ENCODE measurements at places on chromosomes 5 and 9.

DNA sequence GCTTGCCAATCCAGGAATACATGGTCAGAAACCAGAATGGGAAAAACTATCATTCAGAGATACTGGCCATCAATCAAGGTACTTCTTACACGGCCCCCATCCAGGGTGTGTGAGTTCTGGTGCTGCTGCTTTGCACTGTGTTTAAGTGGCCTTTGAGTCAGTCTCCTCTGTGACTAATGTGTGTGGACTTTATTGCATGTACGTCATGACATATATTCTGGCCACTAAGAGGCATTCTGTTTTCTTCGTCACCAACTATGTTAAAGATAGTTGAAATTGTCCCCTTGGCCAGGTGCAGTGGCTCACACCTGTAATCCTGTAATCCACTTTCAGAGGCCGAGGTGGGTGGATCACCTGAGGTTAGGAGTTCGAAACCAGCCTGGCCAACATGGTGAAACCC is 8.5 kb downstream of the EXOSC3 start:
- no peak overlapping the region for H3K4me3 ChIP-seq
- peaks cover 6% of the 10 kb centered on the region for H3K4me1 ChIP-seq
- H3K27me3 ChIP-seq, result no peaks in the 10 kb centered on the region
- H3K27ac ChIP-seq, result no peak overlapping the region

GRCh38 chr9:5499889-5500398 is 10.4 kb upstream of the PDCD1LG2 start:
- no peaks in the 10 kb centered on the region for H3K27me3 ChIP-seq
- H3K36me3 ChIP-seq, result no peaks in the 10 kb centered on the region
- DNase-seq, result peak; percentile 68
- H3K27ac ChIP-seq, result no peak overlapping the region
- H3K4me1 ChIP-seq, result peaks cover 6% of the 10 kb centered on the region

DNA sequence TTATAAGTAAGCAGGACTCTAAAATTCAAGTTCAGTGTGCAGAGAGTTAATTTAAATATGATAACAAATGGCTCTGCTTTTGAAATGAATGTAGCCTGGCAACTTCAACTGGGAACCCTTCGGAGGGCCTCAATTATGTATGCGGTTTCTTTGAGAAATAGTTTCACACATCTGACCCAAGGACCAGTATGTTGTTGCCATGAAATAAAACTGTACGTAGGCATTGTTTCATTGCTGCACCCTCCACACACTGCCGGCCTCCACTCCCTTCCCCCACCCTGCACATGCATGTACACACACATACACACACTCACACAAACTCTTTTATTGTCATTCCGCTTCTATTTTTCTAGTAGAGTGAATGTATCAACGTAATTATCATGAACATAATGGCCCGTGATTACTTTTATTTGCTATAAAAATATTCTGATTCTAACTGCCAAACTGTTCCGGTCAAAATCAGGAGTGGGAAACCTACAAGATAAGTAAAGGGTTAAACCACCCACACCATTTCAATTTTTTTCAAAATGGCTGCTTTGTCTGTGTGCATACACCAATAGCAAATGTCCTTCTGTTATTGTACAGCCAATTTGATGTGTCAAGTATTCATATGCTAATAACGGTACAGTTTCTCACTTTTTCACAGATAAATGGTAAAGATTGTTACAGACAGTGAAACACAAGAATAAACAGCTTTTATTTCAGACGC is 215.5 kb upstream of the TMEM161B start:
- DNase-seq, result no peak
- H3K27ac ChIP-seq, result no peak overlapping the region
- H3K4me1 ChIP-seq, result no peaks in the 10 kb centered on the region
- H3K27me3 ChIP-seq, result no peaks in the 10 kb centered on the region
- H3K36me3 ChIP-seq, result no peaks in the 10 kb centered on the region

DNA sequence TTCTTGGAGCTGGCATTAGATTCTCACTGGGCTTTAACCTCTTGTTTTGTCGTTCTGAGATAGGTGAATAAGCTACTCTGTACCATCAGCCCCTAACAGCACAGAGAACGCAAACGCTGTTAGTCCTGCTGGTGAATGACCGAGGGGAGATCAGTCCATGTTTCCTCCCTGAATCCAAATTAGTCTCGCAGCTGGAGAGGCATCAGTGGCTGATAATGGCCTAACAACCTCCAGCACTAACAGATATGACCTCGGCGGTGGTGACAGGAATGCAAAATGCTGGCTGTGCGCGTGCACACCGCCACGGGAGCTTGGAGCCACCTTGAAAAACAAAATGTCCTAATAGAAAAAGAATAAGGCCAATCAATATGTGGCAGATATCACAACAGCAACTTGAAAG is 77.6 kb upstream of the IRX1 start:
- no peaks in the 10 kb centered on the region for H3K27me3 ChIP-seq
- no peak overlapping the region for H3K27ac ChIP-seq
- no peaks in the 10 kb centered on the region for H3K36me3 ChIP-seq

GRCh38 chr9:35914301-35914807 is 5.1 kb downstream of the SPAAR start:
- no peaks in the 10 kb centered on the region for H3K27me3 ChIP-seq
- no peak overlapping the region for H3K4me3 ChIP-seq
- DNase-seq, result peak; percentile 47

DNA sequence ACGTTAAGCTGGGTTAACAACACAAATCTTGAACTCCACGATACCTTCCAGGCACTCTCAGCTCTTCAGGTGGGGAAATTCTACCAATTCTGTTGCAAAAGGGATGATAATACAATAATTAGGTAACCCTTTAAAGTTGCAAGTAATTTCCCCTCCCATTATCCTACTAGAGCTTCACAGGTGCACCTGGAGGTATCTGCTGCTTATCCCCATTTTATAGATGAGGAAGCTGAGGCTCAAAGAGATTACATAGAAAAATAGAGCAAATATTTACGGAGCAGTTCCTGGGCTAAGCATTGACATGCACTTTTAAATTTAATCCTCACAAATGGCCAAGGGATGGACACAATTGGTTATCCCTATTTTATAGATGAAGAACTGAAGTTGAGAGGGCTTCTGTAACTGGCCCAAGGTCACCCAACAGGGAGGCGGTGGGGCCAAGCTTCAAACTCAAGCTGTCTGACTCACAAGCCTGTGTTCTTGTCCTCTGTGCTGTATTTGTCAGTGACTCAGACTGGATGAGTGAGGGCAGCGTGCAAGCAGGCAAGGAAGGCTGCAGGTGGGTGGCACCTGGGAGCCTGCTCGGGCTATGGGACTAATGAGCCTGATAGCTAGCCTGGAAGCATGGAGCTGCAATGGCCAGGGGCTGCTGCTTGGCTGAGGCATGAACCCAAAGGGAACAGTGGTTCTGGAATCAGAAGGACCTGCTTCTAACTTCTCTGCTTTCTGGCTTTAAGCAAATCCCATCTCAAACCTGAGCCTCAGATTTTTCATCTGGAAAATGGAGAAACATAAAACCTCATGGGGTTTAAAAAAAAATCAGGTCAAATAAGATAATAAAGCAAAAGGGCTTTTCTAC is 105.5 kb downstream of the PDE6A start:
- DNase-seq, result peak; percentile 78
- no peaks in the 10 kb centered on the region for H3K36me3 ChIP-seq
- H3K27me3 ChIP-seq, result peaks cover 7% of the 10 kb centered on the region
- H3K4me1 ChIP-seq, result peaks cover 3% of the 10 kb centered on the region

DNA sequence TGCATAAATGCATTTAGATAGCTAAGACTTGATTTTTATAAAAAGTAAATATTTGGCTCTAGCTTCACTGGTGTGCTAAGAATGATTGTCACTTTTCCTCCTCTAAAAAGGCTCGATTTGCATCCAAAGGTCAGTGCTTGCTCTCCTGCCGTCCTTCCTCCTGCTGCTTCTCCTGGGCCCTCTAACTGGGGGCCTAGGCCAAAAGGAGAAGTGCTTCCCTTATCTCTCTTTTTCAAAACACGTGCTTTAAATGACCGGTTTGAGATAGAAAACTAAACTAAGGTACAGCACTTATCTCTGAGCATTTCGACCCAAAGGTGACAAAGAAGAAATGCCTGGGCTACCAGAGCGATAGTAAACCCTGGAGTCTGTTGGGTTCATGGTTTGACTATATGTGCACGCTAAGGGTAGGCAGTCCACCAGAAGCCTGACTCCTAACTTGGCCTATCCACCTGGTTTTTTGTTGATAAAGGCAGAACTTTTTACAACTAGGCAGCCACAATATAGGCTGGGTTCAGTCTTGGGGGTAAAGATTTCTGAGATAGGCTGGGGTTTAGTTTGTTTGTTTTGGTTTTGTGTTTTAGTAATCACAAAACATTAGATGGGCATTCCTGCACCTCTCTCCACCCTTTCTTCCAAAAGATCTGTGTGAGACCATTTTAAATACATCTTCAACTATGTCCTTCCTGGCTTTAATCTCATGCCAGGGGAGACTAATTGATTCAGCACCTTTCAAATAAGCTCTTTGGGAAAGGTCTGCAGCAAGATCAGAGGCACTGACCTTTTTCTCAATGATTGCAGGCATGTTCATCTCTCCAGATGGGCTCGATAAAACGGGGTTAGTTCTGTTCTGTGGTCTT is 3.8 kb downstream of the NR2F1-AS1 start:
- DNase-seq, result no peak
- peaks cover 16% of the 10 kb centered on the region for H3K4me1 ChIP-seq
- peak overlapping the region; percentile 67 for H3K27ac ChIP-seq
- no peak overlapping the region for H3K4me3 ChIP-seq

Data from IMR-90 (cell line).